ENCODE measurements at places on chromosomes 11 and 22.

DNA sequence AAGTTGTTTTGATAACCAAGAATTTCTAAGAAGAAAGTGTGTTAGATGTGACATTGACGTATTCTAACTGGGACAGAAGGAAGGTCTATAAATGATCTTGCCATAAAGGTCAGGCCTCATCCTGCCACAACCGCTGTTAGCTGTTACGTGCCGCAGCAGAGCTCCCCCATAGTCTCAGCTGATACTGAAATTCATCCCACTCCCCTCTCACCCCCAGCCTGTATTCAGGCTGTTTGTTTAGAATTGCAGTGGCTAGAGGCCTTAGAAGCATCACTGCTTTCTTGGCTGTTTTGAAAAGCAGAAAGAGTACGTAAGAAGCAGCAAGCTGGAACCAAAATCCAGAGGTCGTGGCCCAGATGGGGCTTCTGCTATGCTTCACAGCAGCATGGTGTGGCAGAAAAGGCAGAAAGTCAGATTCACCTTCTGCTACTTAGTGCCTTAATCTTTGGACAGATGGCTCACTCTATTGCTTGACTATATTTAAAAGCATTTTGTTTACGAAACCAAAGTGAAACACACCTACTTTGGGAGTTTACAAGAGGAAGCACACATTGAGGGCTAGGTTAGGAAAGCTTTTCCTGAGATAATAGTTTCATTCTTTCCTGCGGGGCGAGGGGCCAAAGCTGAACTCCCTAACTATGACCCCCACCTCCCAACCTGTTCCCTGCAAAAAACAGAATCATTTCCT is 950 bp upstream of the LAYN start:
- no peak for DNase-seq

GRCh38 chr11:128943428-128943976 is 831 bp upstream of the TP53AIP1 start:
- DNase-seq: no peak

GRCh38 chr11:65188486-65188885 is 6.8 kb downstream of the CAPN1 start:
- no peak for DNase-seq

GRCh38 chr22:40238425-40239344 is 61.0 kb downstream of the TNRC6B start:
- no peak for DNase-seq

GRCh38 chr11:112610996-112611750 is 350.0 kb upstream of the NCAM1 start:
- DNase-seq: no peak

- no peak for DNase-seq
Measured at GRCh38 chr11:37378958-37379357, 780.9 kb upstream of the RAG2 start.

GRCh38 chr22:28547132-28547842 is 132.4 kb downstream of the TTC28 start:
- DNase-seq: no peak

DNA sequence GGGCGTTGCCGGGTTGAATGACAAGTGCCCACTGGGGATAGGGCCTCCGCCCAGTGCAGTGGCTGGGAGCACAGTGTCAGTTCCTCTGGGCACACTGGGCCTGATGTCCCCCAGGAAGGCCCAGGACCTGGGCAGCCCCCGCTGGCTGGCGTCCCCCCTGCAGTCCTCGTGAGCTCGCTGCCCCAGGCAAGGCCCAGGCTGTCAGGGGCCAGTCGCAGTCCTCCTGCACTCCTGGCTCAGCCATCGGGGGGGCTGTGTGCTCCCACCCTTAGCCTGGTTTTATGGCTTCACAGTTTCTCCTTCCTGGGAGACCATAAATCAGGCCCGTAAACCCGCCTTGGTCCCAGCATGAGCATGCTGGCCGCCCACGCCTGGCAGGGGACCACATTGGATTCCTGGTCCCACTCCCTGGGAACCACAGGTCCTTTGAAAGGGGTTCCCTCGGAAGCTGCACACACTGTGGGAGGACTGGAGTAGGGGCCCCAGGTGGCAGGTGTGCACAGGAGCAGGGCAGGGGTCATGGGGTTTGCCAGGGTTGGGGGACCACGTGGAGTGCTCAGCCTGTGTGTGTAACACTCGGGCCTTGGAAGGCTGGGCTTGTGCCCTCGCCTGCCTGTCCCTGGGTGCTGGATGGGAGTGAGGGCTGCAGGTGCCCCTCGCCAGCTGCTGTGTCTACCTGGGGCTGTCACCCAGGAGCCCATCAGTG is 113.6 kb downstream of the KCNQ1OT1 start:
- DNase-seq: no peak

- no peak for DNase-seq
Measured at GRCh38 chr11:65489706-65490320, 9.0 kb upstream of the MALAT1 start.

- no peak for DNase-seq
Measured at GRCh38 chr11:14821031-14821430, 71.0 kb downstream of the CYP2R1 start.

DNA sequence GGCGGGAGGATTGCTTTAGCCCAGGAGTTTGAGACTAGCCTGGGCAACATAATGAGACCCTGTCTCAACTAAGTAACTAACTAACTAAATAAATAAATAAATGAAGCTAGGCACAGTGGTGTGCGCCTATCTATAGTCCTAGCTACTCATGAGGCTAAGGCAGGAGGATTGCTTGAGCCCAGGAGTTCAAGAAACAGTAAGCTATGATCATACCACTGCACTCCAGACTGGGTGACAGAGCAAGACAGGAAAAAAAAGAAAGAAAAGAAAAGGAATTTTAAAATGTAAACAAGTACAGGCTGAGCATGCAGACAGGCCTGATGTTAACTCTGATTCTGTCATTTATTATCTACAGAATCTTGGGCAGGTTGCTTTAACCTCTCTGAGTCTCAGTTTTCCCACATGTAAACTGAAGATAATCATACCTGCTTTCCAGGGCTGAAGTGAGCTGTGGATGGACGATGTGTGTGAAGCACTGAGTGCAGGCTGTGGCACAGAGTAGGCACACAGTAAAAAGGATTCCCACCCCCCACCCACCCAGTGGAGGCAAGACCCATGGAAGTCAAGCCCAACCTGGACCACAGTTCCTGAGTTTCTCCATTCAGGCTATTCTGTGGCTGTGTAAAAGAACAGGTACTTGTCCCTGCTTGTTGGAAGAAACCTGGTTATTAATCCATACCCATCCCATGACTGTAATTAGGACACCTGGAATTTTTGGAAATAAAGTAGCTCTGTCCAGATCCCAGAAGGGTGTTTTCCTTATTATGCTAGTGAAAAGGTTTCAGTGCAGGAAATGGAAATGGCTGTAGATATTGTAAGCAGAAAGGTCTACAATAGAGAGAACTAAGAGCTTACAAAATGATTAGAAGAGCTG is 18.7 kb upstream of the SCUBE2 start:
- DNase-seq: no peak

DNA sequence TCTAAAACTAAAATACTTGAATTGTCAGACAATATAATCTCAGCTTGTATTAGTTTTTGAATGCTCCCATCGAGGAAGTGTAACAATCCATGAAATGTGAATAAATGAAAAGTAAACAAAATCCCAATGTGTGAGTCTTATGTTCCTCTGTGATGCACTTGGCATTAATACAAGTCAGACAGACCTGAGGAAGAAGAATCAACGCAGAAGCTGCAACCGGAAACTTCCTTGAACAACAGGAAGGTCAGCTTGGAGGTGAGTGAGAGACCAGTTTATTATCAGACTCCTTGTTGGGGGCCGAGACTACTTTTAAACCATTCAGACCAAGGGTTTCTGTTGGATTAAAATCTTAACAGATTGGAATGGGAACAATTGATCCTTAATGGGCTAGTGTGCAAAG is 24.2 kb downstream of the NUP50 start:
- DNase-seq: no peak

DNA sequence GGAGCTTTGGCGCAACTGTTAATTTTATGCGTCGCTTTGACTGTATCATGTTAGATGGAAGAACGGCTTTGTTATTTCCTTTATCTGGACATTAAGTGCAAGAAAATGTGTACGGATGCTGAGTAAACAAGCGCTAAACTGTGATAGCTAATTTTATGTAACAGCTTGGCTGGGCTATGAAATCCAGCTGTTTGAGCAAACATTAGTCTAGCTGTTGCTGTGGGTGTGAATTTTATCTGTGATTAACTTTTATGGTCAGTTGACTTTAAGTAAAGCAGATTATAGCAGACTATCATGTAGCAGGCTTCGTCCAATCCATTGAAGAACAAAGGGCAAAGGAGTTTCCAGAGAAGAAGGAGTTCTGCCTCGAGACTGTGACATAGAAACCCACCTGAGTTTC is 14.0 kb downstream of the OR8A1 start:
- no peak for DNase-seq

GRCh38 chr11:2374456-2375201 is 2.5 kb upstream of the CD81 start:
- DNase-seq: no peak

DNA sequence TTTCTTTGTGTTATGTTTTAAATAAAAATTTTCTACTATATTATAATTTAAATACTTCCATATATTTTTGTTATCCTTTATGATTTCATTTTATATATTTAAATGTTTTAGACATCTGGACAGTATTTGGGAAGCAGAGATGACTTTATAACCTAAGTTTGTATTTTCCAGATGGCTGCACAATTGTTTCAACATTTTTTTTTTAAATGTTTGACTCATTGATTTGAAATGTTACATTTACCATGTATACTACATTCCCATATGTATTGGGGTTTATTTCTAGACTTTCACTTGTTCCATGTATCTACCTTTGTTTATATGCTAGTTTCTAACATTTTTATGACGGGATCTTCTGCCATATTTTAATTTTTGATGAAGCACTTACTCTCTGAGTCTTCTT is 766.5 kb downstream of the METTL15 start:
- no peak for DNase-seq

GRCh38 chr11:10629411-10630002 is 61.0 kb upstream of the LYVE1 start:
- DNase-seq: no peak

DNA sequence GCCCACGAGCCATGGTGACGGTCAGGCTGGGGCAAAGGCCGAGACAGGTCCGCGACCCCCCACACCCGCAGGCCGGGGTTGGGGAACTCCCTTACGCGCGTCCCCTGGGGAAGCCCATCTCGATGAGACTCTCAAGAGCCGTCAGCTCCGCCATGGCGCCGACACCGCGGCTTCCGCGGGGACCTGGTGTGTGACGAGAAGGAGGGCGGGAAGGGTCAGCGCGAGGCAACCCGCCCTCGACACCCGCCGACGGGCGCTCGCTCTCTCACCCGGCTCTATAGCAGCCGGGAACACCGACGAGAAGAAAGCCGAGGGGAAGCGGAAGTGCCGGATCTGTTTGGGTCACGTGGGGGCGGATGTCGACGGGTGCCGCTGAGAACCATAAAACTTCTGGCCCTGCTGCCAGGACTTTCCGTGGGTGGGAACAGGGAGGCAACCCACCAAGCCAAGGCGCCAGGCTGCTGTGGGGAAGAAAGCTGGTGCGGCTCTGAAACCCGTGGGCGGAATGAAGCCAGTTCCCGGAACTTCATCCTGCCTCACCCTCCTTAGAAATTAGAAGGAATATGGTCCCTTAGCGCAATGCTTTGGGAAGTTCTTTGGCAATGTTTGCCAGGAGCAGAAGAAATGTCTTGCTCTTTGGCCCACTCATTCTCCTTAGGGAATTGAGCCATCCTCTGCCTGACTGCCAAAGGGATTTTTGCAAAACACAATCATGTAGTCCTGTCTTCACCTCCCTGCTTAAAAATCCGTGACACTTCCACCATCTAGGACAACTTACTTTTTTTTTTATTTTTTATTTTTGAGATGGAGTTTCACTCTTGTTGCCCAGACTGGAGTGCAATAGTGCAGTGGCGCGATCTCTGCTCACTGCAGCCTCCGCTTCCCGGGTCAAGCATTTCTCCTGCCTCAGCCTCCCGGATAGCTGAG is at the start of gene UBXN1:
TSS of gene UBXN1 (minus strand) at position 304 of the 927 bp plus-strand sequence. CDS start at position 154, 150 bp downstream.
- DNase-seq: peak; percentile 84

GRCh38 chr22:23836692-23837495 is 1.9 kb downstream of the DERL3 start:
- no peak for DNase-seq

DNA sequence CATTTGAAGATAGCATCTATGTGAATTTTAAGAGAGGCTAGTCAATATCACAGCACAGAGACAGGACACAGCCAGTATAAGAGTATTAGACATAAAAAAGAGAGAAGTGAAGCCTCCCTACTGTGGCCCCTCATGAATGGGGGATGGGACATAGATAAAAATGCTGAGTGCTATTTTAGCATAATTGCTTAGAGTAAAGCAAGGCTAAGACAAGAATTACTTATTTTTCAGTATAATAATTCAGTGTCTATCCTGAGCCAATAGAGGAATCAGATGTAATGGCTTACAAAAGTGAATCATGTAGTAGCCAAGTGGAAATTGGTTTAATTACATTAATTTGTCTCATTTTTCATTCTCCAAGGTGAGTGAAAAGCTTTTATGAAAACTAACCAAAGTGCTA is 419.5 kb downstream of the NELL1 start:
- no peak for DNase-seq
